ENCODE measurements at places on chromosomes 3 and 15.

DNA sequence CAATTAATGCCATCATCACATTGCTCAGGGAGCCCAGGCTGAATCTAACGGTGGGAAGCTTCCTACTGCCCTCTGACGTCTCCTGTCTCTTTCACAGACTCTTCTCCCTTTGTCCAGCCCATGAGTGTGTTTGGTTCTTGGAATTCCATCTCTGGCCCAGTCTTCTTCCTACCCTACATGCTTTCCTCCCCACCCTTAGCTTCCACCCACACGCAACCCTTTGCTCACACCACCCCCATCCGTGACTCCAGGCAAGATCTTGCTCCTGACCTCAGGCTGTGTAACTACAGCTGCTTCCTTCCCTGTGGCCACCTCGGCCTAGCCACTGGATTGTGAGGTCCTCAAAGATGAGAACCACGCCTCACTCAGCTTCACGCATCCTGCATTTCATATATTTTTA is 72.3 kb upstream of the THBS1 start:
- no peak for DNase-seq

DNA sequence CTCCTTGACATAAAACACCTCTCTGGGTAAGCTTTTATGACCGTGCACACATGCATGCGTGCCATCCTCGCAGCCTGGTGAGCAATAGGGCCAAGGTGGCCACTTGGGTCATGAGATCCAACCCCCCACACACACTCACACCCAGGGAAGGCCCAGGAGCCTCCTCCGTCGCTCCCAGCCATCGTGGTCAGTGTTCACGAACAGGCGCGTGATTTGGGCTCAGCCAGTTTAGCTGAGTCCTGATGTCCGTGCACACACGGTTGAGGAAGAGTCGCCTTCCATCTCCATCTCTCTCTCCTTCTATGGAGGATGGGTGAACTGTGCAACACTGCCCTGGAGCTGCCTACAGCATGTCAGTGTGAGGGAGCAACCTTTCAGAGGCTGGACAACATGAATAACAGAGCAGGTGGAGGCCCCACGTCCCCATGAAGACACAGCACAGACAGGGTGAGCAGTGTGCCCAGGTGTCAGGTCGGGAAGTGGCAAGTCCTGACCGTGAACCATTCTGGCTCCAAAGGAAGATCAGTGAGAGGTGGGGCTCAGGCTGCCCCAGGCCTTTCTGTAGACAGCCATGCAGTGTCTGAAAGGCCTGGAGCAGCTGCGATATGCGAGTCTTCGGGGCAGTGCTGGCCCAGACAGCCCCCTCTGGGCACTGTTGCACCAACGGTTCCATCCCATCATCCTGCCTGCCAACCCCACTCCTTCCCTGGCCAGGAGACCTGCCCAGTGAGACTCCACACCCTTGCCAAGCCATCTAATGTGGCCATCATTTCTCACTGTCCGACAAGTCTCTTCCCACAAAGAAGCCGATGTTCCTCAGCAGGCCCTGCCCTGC is 253.4 kb downstream of the OCA2 start:
- no peak for DNase-seq

DNA sequence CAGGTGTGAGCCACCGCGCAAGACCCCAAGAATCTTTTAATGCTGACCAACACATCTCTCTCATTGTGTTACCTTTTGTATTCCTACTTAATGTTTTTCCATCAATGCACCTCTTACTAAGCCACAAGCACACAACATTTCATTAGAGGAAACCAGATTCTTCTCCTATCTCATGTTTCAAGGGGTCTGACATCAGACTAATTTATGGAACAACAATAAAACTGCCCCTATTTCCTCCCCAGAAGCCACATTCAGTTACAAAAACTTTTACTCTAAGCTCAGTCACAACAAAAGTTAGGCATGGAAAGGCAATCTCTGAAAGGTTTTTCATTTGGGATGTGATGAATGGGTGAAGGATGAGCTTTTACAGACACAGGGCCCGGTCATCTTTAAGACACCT is 251.8 kb downstream of the MAGI1 start:
- no peak for DNase-seq

- DNase-seq, result peak; percentile 79
These were observed 10.8 kb downstream of the BCL2L10 start for GRCh38 chr15:52101542-52102323.

DNA sequence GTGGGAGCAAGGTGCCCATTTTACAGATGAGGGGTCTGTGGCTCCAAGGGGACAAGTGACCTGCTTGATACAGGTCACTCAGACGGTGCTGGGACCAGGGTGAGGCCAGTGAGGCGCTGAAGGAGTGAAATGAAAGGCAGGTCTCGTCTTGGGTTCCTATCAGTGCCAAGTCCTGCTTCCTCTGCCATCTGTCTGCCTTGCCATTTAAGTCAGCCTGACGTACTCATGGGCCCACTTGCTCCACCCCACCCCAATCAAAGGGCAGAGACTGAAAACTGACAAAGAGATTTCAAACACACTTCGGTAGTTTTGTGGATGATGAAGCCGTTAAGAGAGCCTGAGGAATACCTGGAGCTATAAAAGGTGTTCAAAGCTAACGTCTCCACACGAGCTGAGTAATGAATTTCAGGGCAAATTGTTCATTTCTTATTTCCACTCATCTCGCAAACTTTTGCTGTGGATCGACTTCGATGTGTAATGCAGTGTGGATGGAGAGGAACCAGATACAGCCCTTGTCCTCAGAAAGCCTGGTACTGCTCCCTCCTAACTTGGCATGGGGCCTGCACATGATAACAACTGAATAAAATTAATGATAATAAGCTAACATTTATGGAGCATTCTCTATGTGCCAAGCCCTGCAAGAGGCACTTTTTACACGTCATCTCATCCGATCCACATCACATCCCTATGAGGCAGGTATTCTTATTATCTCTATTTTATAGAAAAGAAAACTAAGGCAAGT is 36.6 kb downstream of the ATP2B2 start:
- DNase-seq, result no peak

DNA sequence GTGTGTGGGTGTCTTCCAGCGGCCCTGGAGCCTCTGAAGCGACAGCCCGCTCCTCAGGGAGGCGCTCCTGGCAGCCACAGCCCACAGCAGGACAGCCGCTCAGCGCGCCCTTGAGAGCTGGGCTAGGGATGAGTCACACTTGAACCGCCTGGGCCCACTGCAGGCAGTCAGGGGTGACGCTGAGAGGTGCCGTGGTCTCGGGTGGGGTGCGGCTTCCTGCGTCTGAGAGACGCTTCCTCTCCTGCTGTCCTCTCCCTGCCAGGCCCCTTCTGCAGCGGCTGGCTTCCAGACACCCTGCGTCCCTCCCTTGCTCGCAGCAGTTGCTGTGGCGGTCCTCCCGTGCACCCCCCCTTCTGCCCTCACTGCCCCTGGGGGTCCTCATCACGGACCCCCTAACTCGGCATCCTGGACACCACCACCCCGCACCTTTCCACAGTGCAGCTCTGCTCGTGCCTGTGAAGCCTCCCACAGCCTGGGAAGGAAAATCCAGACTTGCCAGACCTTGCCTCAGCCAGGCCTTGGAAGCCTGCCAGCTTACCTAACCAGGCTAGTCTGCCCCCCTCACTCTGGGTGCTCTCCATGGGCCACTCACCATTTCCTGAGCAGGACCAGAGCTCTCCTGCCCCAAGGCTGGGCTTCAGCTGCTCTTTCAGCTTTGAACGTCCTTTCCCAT is 1.1 kb upstream of the SPTBN5 start:
- DNase-seq, result no peak

GRCh38 chr15:38690719-38691332 is 126.2 kb upstream of the RASGRP1 start:
- DNase-seq, result peak; percentile 83

DNA sequence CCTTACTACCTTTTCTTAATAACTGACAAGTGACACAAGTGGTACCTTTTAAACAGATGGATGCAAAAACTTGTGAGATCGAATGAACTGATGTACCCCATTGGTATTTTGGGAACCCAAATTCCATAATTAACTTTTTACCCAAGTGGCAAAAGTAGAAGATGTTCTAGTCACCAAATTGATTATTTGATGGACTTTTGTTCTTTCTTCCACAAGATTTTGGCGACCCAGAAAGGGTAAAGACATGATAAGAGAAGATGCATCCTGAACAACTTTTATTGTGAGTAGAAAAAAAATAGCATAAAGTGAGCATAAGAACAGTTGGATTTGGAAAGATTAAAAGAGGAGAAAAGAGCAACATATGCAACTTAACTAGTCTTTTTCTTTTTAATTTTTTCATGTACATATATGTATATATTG is 159.5 kb downstream of the TIGIT start:
- DNase-seq, result no peak

DNA sequence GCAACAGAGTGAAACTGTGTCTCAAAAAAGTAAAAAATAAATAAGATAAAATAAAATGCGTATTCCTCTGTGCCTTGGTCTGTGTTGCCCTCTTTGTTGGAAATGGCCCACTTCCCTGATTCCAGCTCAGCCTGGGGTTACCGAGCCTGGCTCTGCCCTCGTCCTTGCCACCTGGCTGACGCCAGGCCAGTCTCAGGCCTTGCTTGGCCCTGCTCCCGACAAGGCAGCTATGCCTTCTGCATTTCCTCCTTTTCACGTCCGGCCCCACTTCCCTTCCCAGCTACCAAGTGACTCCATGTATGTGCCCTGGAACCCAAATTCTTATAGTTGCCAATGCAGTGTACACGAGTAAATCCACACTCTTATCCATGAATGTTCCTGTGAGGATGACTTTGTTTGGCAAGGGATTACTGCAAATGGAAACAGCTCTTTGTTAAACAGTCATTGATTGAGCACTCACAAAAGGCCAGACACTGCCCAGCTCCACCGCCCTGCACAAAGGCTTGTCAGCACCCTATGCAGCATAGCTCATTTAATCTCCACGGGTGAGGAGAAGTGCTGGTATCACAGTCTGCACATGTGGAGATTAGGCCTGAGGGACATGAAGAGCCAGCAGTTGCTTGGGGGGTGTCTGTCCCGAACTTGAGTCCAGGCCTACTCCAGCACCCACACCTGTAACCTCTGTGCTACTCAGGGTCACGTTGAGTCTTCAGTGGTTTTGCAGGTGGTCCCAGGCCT is 25.1 kb downstream of the SPSB4 start:
- DNase-seq, result no peak

- peak; percentile 18 for DNase-seq
These were observed 75.7 kb upstream of the GADL1 start for GRCh38 chr3:30970183-30970582.
